ENCODE measurements at places on chromosomes 11 and 22.

DNA sequence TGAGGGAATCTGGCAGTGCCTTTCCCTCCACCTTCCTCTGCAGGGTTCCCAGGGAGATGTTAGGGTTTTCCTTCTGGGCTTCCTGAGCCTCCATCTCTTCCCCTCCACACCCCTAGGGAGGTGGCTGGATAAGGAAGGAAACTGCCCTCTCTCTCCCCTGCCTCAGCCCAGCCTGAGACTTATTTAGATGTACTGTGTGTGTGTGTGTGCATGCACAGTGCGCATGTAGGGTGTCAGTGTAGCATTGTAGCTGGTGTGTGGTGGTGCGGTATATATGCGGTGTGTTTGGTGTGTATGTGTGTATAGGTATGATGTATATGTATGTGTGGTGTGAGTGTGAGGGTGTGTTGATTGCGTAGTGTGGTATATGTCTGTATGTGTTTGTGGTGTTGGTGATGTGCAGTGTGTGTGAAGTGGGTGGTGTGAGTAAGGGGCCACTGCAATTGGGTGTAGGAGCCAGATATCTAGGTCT lies 1.5 kb downstream of the FXYD6 start:
- no peak for DNase-seq

DNA sequence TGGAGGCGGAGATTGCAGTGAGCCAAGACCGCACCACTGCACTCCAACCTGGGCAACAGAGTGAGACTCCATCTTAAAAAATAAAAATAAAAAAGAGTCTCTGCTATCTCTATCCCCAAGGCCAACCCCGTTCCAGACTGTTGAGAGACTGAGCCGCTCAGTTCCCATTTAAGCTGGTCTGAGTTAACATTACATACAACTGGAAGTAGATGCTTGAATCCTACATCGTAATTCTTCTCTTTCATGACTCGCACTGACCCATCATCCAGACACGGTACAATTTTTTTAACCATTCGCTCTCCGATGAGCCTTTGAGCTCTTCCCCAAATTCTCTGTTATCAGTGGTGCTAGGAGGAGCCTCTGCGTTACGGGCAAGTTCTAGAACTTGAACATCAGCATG lies 4.9 kb upstream of the CYTH4 start:
- no peak for DNase-seq

DNA sequence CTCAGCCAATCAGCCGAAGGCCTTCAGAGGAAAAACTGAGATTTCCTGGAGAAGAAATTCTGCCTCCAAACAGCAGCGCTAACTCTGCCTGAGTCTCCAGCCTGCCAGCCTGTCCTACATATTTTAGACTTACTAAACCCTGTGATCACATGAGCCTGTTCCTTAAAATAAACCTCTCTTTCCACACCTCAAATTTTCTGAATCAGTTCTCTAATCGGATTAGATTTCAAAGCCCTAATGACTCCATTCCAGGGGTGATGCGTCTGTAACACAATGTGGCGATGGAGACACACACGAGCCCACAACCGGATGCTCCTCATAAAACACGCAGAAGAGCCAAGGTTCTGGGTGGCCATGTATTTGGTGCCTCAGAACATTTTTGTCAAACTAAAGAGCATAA lies 1371.2 kb downstream of the BRD1 start:
- no peak for DNase-seq

DNA sequence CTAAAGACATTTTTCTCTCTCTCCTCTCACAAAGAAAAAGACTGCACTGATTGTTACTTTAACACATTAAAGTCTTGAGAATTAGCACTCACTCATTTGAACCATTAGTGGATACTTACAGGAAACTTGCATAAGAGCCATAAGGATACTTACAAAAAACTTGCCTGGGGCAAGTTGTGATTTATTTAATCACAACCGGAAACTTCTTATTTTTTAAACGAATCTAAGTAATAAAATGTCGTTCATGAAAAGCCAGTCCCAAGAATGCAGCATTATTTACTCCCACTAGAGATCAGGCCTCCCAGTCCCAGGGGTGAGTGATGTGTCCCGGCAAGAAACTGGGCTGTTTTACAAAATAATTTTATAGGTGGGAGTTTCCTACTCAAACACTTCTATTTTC lies 59.3 kb upstream of the TTC12 start:
- no peak for DNase-seq

DNA sequence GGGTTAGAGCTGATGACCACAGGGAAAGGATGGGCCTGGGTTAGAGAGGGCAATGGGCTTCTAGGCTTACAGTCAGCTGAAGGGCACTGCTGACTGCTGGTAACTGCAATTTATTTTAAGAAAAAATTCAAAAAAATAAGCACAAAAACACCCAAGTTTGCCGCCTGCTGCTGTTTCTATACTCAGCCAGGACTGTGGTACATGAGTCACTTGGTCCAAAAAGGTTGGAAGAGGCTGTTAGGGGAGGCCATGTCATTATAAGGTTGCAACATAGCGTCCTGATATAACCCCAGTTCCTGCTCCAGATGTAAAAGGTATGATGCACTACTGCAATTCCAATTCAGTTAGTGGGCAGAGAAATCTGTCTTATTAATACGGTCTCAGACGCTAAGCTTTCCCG lies 98.9 kb downstream of the ETS1 start:
- no peak for DNase-seq

GRCh38 chr11:59267196-59267595 lies 54.5 kb upstream of the MPEG1 start:
- no peak for DNase-seq

DNA sequence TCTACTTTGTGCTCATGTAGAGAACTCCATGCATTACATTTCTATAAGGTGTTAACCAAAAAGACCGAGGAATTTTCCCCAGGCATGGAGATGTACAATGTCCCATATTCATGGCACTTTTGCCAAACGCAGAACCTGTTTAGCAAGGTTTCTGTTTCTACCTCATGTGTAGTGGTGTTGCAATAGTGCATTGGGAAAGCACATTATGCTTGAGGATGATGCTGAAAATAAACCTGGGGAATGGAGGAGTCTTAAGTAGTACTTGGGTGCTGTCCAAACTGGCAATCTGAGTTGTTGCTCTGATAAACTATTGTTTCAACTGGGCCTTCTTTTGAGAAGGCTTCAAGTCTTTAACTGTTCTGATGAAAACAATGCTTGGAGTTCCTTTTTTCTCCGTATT lies 11.5 kb upstream of the MUC15 start:
- no peak for DNase-seq

DNA sequence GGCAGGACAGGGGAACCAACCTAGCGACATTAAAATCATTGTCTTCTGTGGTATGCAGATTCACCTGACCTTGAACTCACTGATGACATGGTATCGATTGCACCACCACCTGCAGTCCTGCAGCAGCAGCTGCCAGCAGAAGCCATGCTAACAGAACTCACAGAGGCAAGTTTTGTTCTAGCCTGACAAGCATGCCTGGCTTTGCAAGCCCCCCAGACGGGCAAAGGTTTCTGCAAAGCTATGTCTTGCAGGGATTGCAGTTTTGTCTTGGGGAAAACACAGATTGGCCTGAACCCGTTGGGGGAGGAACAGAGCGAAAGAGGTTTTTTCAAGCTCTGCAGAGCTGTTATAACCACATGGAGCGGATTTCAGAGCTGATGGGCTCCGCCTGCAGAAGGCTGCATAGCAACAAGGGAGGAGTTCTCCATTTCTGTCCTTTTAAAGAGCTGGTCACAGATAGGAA lies 221.0 kb downstream of the HIPK3 start:
- no peak for DNase-seq

- no peak for DNase-seq
Measured at GRCh38 chr11:70072861-70073755, 5.0 kb upstream of the ANO1 start.

DNA sequence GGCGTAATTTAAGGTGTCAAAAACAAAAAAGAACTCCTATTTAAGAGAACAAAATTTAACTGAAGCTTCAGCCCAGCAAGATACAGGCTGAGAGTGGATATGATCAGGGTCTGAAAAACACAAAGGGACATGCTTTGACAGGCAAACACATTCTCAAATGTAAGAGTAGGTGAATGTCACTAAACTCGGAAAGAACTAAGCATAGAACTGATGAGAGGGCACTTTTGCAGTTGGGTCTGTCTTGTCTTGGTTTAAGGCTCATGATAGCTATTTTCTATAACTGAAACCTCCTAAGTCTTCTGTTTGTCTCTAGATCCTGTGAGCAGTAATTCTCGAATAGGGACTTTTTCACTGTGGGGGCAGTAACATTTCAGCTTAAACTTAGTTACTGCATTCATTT lies 27.0 kb downstream of the F2 start:
- DNase-seq, result no peak

DNA sequence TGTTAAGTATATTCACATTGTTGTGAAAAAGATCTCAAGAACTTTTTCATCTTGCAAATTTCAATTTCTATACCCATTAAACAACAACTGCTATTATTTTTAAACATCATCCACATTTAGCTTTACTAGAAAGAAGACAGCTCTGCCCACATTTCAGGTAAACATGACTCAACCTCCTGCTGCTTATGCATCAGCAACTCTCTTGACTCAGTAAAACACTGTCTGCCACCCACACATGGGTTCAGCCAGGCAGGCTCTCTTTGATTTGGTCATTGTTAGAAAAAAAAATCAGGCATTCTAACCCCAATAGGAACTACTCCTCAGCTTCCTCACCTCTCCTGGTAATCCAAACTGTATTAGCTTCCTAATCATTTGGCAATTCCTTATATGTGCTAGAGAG lies 5.1 kb upstream of the ENDOD1 start:
- DNase-seq, result no peak

DNA sequence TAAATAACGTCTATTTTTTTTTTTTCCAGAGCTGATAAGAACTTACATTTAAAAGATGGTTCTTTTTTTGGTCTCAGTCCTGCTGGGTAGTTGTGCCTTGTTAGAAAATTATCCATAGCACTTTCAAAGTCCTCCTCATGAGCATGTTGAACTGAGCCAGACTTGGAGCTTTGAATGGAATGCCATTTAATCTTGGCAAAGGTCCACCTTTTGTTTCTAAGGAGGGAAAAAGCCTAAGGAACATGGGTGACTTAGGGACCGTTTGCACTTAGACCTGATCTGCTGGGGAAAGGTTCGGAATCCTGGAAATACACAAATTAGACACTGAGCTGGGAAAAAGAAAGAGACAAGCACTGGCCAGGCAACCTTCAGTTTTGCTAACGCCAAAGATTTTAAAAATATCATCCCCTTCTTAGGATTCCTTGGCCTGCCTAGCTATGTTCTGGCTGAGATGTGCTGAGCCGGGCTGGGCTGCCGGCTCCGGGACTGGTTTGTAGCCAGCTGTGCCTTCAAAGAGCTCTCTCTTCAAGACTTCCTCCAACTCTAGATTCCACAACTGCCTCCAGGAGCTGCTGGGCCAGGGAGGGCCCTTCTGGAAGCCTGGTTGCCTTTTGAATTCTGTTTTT lies 67.4 kb downstream of the ENDOD1 start:
- DNase-seq, result no peak
